ENCODE measurements at places on chromosomes 1 and 21.

DNA sequence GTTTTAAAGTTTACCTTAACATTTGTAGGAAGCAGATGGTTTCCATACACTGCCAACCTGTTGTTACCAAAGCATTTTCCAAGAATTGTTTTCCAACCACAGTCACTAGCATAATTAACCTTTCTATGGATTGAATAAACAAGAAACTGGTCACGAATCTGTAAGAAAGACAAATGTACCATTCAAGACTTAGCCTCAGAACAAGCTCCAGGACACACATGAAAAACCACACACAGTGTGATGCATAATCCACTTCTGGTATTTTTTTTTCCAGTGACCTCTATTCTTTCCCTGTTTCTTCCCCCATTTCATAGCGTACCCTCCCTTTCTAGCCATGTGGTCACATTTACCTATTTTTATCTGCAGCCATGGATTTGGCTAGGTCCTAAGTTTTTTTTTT, 29.6 kb upstream of the C1orf87 start:
- no peak for DNase-seq

GRCh38 chr1:3590139-3590763, 21.1 kb downstream of the MEGF6 start:
- no peak for DNase-seq

DNA sequence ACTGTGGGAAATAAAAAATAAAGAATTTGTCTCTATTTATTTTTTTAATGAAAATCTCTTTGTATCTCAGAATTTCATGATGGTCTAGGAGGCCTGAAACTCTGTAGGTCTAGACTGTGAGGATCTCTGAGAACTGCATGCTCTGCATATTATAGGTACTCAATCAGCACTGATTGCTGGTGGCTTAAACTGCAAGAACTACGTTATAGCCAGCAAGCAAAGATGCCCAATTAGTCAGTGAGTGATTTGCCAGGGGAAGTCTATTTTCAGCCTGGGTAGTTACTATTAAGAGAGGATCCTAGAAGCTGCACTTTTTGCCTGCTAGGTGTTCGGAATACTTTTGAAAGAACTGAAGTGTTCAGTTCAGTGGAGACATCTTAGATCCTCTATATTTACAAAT, 87.4 kb downstream of the GPR52 start:
- DNase-seq, result no peak

GRCh38 chr1:244054247-244054923, 3.3 kb downstream of the ZBTB18 start:
- DNase-seq, result no peak

GRCh38 chr21:29121759-29122158, 8.7 kb upstream of the MAP3K7CL start:
- no peak for DNase-seq

GRCh38 chr1:18360251-18360650, 120.5 kb upstream of the KLHDC7A start:
- no peak for DNase-seq

GRCh38 chr1:204569478-204569877, 53.3 kb downstream of the MDM4 start:
- no peak for DNase-seq

DNA sequence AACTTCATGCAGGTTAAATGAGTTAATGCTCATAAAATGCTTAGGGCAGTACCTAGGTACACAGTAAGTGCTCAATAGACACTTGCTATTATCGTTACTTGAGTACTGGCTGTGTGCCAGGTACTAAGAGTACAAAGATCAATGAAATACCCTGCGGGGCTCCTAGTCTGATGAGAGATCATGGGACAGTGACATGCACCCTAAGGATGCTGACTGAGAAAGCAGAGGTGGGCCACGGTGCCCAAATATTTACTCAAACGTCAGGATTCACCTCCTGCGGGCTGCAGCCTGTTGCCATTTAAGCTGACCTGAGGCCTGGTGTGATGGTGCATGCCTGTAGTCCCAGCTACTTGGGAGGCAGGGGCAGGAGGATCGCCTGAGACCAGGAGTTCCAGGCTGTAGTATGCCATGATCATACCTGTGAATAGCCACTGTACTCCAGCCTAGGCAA, 19.8 kb upstream of the LUZP1 start:
- DNase-seq, result no peak

DNA sequence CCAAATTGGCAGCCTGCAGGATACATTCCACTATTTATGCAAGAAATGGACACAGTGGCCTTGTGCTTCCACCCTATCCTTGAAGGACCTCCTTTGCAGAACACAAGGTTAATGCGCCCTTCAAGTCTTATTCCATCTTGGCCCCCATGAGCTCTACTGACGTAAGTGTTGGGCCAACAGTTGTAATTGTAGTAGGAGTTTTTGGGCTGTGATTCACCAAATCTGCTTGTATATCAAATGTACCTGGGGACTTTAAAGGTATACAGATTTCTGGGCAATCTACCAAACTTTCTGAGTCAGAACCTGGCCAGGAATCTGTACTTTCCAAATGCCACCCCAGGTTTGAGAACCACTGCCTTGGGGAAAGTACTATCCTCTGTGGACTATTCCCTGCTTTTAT, 100.9 kb upstream of the MARK1 start:
- no peak for DNase-seq

DNA sequence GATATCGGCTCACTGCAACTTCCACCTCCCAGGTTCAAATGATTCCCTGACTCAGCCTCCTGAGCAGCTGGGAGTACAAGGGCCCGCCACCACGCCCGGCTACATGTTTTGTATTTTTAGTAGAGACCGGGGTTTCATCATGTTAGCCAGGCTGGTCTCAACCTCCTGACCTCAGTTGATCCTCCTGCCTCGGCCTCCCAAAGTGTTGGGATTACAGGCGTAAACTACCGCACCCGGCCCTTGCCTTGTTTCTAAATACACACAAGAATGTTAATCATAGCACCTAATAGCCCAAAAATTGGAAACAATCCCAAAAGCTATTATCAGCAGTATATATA, 1.2 kb upstream of the MSTO1 start:
- DNase-seq, result no peak

DNA sequence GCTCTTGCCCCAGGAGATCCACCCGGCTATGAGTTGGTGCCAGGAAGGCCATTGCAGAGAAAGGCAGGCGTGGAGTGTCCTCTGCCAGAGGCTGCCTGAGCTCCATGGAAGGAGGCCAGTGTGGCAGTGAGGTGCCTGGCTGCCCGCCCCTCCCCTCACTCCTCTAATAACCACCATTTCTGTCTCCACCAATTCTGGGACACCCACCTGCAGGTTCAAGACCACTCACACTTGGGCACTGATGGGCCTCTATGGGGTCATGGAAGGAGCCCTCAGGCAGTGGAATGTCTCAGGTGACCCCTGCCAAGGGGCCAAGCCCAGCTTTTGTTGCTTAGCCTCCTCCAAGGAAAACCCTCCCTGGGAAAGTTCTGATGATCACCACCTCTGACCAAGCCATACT, 731.6 kb downstream of the MATN1 start:
- DNase-seq, result no peak

DNA sequence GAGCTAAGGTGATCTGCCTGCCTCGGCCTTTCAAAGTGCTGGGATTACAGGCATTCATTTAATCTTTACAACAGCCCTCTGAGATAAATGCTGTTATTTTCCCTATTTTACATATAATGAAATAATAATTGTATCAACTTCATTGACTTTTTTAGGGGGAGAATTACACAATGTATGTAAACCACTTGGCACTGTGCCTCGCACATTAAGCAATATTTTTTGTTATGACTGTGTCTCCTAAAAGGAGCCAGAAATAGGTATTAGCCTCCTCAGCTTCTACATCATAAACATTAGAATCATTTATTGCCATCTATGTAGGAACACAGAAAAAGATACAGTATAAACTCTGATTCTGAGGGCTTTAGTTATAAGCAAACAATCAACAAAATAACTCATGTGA, 1.1 kb upstream of the DNAJC28 start:
- DNase-seq, result no peak

- no peak for DNase-seq
Observed at GRCh38 chr1:85952460-85952859, 204.1 kb downstream of the COL24A1 start.

- DNase-seq, result no peak
Observed at GRCh38 chr1:231612393-231613089, 14.0 kb upstream of the DISC1 start.

- no peak for DNase-seq
Observed at GRCh38 chr1:240332672-240333071, 241.0 kb downstream of the FMN2 start.

DNA sequence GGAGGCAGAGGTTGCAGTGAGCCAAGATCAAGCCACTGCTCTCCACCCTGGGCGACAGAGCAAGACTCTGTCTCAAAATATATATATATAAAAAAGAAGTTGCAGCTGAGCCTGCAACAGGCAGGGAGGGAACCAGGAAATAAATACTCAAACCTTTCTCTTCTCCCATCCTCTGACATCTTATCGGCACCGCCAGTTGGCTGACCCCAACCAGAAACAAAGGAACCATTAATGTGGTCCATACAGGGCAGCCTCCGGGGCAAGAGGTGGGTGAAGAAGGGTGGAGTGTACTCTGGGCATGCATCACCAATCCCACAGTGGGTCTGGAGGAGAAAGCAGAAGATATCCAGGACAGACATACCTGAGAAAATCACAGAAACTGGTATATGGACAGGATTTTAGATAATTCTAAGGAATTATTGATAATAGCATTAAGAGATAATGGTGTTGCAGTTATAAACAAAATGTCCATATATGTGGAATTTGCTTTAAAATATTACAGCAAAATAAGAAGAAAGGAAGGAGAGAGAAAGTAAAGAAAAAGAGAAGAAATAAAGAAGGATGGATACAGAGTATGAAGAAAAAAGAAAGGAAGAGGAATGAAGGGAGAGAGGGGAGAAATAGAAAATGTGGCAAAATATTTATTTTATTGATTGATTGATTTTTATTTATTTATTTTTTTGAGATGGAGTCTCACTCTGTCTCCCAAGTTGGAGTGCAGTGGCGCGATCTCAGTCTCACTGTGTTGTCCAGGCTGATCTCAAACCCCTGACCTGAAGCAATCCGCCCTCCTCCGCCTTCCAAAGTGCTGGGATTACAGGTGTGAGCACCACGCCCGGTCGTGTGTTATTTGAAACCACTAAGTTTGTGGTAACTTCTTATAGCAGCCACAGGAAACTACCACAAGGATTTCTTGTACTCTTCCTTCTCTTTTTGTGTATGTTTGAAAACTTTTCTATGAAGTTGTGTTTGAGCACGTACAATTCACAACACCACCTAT, 4.1 kb upstream of the PTAFR start:
- no peak for DNase-seq

DNA sequence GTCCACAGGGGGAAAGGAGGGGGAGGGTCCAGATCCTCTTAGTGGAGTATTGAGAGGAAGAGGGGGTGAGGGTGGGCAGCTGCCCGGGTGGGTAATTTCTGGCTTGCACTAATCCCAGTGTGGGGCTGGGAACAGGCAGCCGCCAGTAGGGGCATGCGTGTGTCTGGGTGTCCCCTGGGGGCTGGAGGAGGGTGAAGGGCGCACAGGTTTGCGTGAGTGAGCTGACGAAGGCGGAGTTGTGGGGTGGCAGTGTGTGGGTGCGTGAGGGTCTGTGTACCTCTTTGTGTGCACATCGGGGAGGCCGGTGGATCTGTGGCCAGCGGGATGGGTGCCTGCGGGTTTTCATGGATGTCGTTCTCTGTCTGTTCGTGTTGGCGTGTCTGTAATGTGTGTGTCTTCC, 97.3 kb downstream of the PAX7 start:
- DNase-seq, result no peak

GRCh38 chr1:101165532-101165931, 71.3 kb upstream of the S1PR1 start:
- DNase-seq, result no peak

DNA sequence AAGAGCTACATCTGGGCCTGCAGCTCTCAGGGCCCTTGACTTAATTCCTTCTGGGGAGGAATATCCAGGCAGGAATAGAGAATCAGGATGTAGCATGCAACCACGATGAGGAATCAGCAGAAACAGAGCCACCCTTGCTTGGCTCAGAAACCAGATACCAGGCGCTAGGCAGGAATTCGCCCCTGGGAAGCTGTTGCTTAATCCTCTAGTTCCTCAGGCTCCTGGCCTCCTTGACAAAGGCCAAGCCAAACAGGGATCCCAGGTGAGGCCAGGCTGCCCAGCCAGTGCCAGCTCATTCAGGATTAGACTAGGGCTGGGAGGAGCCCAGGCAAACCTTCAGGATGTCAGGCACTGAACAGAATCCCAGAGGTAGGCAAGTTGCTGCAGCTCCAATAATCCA, 48.2 kb upstream of the IRF2BP2 start:
- DNase-seq, result no peak

DNA sequence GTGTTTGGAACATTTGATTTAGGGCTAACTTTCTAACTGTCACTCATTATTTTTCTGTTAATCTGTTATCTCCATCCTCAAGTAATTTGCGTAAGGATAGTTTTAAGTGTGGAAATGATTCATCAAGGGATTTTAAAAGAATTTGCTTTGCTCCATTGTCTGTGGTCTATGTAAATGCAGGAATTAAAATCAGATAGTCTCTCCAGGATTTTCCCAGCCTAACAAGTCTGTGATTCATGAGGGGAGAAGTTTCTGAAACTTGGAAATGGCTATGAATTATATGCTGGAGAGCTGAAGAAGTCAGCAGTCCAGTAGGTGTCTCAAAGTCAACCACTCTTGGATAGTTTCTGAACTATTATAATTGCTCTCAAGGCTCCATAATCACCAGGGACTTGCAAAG, 264.5 kb downstream of the MRPL39 start:
- DNase-seq, result no peak

DNA sequence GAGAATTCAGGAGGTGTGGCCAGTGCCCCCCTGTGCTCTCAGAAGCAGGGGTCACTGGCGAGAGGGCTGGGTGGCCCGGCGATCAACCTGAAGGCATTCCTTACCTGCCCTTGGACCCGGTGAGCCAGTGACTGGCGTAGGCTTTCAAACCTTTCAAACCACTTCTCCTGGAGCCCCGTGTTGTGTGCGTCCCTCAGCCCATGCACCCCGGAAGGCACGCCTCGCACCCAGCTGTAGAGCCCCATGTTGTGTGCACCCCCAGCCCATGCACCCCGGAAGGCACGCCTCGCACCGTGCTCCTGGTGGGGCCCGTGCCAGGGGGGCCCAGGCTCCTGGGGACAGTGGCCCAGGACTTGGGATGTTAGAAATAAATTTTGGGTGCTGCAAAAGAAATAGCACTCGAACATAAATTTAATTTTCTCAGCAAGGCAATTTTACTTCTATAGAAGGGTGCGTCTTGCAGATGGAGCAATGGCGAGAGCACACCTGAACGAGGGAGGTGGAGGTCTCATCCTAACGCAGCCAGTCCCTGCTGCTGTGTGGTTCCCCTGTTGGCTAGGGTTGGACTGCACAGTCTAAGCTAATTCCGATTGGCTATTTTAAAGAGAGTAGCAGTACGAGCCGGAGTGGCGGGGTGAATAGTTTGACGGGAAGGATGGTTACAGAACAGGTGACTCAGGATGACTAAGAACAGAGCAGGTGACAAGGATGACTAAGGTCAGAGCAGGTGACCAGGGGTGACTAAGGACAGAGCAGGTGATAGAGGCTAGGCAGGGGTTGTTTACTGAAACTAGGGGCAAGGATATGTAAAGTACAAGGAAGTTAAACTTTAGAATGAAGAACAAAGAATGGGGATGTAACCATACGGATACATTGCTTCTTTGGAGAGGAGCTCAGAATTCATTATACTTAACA, 47.4 kb downstream of the PRKCZ start:
- DNase-seq, result no peak

All from GM12892 (cell line).